NT2/D1 (cell line): ENCODE measurements at places on chromosomes 12 and 14.

DNA sequence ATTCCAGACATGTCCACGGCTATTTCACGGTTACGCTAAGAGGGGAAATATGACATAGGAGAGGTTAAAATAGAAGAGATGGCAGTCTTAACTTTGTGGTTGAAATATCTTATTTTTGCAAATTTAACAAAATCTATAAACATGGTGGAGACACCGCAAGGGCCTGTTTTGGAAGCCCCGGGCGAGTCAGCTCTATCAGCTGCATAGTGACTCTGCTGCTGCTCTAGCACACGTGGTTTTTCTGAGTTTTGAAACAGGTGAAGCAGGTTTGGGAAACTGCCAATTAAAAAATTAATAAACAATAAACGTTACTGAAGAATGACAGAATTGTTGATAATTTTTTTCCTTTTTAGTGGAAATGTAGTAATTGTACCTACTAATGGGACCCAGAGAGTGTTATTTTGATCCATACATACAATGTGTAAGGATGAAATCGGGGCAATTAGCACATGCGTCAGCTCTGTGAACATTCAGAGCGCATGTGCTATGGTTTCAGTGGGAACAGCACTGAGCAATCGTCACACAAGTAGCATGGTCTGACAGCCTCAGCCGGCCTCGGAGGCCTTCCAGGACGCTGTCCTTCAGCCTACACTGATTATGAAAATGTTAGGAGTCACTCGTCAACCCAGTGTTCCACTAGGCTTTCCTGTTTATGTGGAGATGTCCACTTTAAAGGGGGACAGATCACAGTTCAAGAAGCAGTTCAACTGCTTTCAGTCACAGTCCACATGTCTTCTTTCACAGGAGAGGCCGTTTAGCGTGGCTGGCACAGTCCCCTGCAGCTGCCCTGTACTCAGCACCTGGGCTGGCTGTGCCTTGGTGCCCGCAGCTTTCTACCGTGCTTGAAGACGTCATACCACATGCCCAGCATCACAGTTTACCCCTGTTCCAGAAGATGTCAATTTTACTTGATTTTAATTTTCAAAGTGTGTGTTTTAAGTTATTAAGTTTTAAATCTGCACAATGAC, 51.8 kb downstream of the MOK start:
- DNase-seq: no peak

- no peak for DNase-seq
These were observed 130.8 kb upstream of the RAP1B start for GRCh38 chr12:68479896-68480291.

- no peak for DNase-seq
These were observed 34.9 kb downstream of the RAD9B start for GRCh38 chr12:110536834-110537604.

DNA sequence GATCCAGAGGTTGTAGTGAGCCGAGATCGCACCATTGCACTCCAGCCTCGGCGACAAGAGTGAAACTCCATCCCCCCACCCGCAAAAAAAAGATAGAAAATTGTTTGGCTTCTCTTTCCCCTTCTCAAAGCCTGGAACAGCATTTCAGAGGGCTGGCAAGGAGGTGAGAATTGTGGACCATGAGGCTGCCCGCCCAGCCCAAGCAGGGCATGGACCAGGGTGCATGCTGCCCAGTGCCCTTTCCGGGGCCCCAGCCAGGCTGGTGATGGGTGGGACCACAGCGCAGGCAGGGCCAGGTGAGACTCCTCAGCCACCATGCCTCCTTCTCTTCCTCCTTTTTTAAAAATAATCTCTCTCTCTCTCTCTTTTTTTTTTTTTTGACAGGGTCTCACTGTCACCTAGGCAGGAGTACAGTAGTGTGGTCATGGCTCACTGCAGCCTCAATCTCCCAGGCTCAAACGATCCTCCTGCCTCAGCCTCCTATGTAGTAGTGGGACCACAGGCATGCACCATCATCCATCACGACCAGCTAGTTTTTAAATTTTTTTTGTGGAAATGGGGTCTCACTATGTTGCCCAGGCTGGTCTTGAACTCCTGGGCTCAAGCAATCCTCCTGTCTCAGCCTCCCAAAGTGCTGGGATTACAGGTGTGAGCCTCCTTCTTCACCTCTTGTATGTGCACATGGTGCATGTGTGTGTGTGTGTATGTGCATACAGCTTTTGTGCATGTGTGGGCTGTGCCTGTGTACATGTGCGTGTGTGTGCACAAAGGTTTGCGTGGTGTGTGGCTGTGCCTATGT, 22.2 kb downstream of the SYNDIG1L start:
- no peak for DNase-seq

DNA sequence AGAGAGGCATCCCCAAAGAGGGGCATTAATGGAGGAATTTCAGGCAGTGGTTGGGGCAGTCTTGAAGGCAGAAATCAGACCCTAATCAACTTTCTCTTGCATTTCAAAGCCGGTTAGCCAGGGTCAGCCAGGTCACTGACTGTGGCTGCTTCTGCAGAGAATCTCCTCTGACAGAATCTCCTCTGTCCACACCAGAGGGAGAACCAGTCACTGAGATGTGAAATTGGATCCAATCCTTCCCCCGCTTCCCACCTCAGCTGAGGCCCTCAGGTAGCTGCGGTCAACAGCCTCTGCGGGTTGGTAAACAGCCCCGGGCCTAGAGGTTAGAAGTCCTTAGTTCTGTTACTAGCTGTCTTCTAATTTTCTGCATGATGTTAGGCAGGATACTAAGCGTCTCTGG, 39.8 kb upstream of the NUAK1 start:
- no peak for DNase-seq

GRCh38 chr12:52195065-52195730, 3.4 kb upstream of the KRT80 start:
- no peak for DNase-seq
